ENCODE measurements at places on chromosomes 7 and 10. TPM values are rescaled to one million over a fixed set of nuclear protein-coding genes. Genes with fewer than 3 reads are reported as not detected.

The TMEM229A gene
- polyA plus RNA-seq: not detected

The OR2A5 gene
- polyA plus RNA-seq: not detected

The SSC4D gene
- 7.4 TPM for polyA plus RNA-seq

The SFTPA1 gene
- polyA plus RNA-seq: not detected

The SPDYE2B gene
- polyA plus RNA-seq: 3.3 TPM

The WNT16 gene
- polyA plus RNA-seq: 0.05 TPM

The MINDY4 gene
- polyA plus RNA-seq: 12.3 TPM

The SLC25A28 gene
- 37.0 TPM for polyA plus RNA-seq

The HKDC1 gene
- polyA plus RNA-seq: 21.0 TPM

The ASZ1 gene
- polyA plus RNA-seq: not detected

GRCh38 chr10:22780474-22780885 is 66.1 kb upstream of the PIP4K2A start:
- DNase-seq: no peak

- no peak for DNase-seq
Measured at GRCh38 chr7:24921362-24921679, 58.7 kb downstream of the OSBPL3 start.

DNA sequence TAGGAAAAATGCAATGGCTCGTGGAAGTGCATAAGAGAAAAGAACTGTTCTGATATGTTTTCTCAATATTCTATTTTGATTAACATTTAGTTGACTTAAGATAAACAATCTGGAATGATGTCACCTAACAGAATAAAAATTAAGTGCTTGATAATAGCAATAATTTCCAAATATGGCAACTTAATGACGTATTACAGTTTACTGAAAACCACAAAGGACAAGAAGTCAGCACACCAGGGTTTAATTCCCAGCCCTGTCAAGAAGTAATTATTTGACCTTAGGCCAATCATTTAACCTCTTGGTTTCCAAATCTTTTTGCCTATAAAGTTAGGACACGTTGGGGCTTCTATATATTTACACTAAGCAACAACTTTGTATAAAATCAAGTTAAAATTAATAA is 95.7 kb downstream of the CABCOCO1 start:
- DNase-seq: no peak

GRCh38 chr7:17384400-17384799 is 85.9 kb downstream of the AHR start:
- DNase-seq: no peak

- DNase-seq: no peak
Measured at GRCh38 chr7:133601617-133602016, 348.7 kb downstream of the EXOC4 start.

DNA sequence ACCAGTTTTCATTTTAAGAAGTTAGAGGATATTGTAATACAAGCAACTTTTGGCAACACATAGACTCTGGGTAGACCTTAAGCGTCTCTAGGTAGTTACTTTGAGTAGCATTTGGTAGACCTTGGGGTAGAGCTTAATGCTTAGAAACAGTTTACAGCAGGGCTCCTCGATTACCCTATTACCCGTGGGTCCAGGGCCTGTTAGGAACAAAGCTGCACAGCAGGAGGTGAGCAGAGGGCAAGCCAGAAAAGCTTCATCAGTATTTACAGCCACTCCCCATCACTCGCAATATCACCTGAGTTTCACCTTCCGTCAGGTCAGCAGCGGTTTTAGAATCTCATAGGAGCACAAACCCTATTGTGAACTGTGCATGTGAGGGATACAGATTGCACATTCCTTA is 173.5 kb downstream of the TSPAN12 start:
- no peak for DNase-seq

DNA sequence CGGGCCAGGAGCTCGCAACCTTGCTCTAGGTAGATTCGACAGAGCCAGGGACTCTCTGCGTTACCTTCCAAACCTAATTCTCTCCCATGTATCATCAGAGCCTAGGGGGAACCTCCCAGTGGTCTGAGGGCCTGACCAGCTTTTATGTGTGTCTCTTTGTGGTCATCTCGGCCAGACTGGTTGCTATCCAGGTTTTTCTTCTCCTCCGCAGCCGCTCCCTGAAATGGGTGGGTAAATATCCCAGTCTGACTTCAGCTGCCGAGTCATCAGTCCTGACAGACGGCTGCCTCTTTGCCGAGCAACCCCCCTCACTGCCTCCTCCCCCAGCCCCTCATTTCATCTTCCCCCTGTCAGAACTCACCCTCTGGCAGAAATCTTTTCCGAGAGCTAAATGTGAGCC is 578.1 kb downstream of the LRMDA start:
- DNase-seq: no peak

- no peak for DNase-seq
Measured at GRCh38 chr7:150447966-150448788, 2.3 kb upstream of the GIMAP8 start.

DNA sequence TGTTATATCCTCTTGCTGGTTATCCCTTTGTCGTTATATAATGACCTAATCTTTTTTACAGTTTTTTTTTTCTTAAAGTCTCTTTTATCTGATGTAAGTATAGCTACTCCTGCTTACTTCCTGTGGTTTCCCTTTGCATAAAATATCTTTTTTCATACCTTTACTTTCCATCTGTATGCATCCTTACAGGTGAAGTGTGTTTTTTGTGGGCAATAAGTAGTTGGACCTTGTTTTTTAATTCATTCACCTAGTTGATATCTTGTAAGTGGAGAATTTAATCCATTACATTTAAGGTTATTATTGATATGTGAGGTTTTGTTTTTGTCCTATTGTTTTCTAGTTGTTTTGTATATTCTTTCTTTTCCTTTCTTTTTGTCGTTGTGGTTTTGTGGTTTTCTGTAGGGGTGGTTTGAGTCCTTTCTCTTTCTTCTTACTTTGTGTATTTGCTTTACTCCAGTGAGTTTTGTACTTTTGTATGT is 168.6 kb downstream of the MLLT10 start:
- DNase-seq: no peak

DNA sequence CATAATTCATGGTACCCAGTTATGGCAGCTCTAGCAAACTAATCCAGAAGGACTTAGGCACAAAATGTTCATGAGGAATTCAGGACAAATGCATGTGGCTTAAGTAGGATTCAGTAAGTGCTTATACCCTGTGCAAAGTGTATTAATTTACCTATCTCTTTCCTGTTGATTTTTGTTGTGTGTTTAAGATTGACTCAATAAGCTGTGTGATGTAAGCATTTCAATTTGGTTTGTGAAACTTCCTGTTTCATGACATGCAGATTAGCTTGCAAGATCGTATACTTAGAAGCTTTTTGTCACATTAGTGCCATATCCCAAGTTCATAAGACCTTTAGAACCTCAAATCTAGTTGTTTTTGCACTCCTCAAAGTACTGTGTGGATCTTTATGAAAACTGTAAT is 416.7 kb downstream of the ARL4A start:
- no peak for DNase-seq

GRCh38 chr10:52387744-52388143 is 73.7 kb downstream of the DKK1 start:
- no peak for DNase-seq

- no peak for DNase-seq
Measured at GRCh38 chr10:100826983-100827818, 81.8 kb downstream of the PAX2 start.

GRCh38 chr7:139153832-139154231 is 44.3 kb upstream of the ZC3HAV1 start:
- peak; percentile 7 for DNase-seq

DNA sequence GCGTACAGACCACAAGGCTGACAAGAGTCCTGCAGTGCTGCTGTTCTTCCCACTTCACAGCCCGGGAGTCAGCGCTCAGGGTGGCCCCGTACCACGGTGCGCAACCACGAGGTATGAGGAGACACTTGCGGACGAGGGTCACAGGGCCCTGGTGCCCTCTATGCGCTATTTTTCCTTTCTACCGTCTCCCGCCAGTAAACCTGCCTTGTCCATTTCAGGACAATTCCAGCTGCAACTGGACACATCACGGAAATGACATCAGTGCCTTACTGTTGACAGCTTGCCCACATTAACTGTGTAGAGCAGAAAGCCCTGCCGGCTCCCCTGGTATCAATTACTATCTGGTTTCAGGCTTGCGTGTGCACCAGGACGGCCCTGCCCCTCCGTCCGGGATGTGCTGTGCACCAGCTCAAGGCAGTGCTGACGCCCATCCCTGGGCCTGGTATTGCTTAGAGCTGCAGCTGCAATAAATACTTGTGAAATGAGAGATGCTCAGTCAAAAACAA is 65.1 kb downstream of the ZRANB1 start:
- DNase-seq: peak; percentile 76

DNA sequence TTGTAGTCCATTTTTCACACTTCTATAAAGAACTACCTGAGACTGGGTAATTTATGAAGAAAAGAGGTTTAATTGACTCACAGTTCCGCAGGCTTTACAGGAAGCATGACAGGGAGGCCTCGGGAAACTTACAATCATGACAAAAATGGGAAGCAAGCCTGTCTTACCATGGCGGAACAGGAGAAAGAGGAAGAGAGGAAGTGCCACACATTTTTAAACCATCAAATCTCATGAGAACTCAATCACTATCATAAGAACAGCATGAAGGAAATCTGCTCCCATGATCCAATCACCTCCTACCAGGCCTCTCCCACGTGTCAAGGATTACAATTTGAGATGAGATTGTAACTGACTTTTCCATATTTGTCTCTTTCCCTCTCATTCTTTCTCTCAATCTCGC is 9.3 kb upstream of the PNPLA8 start:
- no peak for DNase-seq

DNA sequence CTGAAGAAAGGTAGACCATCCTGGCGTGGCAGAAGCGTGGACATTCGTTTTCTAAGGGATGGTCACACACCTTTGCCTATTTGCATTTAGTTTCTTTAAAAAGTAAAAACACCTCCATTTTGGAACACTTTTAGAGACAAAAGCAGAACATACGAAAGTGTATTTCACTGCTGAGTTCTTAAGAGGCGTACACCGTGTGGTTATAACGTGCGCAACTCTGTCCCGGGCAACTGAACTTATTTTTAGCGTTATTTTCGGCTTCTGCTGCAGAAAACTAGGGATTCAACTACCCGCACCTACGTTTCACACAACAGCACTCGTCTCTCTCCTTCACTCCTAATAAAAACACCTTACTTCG is 557 bp upstream of the LSM8 start:
- no peak for DNase-seq

GRCh38 chr7:121872831-121873288 is at the start of gene PTPRZ1:
Gene PTPRZ1, plus strand, starts transcription at chr7:121873161. Its CDS starts 339 bp downstream, at chr7:121873500.
- DNase-seq: peak; percentile 47

DNA sequence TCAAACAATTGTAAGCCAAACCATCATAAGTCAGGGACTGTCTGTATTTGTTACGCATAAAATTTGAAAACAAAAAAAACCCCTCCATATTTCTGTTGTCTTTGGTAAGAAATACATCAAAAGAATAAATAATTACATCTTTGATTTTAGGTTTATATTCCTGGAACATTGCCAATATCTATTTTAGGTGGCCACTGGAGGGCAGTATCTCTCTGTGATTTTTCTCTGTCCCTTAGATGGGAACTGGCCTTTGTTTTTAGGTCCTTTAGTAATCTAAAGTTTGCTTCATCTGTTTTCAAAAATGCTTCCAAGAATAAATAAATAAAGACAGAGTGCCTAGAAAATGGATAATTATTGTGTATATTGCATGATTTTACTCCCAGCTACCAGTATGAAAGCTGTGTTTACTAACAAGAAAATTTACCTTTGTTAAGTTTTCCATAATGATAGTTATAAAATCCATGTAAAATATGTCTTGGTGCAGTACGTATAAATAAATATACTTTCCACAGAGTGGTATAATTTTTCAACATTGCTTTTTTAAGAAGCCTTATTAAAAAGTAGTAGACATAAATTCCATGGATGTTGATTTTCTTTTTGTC is 64.2 kb downstream of the PHYHIPL start:
- DNase-seq: peak; percentile 30

DNA sequence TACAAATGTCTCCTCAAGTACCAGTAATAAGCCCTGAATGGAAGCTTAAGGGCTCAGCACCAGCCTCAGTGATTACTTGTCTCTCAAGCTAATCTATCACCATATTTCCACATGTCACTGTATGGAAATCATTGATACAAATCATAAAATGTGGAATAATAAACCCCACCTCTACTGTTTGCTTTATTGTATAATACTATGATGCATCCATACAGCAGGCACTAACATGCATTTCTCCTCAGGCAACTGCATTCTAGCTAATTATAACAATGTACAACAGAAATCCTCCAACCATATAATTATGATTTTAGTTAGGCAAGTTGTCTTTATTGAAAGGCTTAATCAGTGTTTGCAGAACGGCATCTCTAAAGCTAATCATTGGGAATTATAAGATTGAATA is 26.2 kb downstream of the CRPPA start:
- DNase-seq: no peak

- no peak for DNase-seq
Measured at GRCh38 chr7:28055161-28055544, 125.4 kb downstream of the JAZF1 start.

DNA sequence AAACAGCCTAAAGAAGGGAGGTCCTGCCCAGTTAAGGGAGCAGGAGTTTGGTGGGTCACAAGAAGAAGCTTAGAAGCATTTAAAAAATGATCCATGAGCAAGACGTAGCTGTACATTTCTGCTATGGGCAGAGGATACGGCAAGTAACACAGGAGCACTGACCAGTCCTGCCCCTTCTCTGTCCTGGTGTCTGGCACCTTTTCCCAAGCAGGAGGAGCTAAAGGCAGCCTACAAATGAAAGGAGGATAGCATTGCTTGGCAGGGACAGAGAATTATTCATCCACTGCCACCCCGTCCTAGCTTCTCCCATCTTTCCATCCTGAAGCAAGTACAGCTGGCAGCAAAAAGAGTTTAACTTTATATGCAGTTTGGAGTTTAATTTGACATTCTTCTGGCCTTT is 1077.6 kb downstream of the TYW1 start:
- no peak for DNase-seq

GRCh38 chr7:46156086-46156485 is 235.0 kb upstream of the IGFBP3 start:
- DNase-seq: no peak

GRCh38 chr10:119461380-119461779 is 81.1 kb downstream of the RGS10 start:
- no peak for DNase-seq

Data from renal pelvis (tissue), 12 donors.